Activated CD4-positive, CD25-positive, alpha-beta regulatory T cell (primary cell): ENCODE measurements at places on chromosomes 7 and 10.

DNA sequence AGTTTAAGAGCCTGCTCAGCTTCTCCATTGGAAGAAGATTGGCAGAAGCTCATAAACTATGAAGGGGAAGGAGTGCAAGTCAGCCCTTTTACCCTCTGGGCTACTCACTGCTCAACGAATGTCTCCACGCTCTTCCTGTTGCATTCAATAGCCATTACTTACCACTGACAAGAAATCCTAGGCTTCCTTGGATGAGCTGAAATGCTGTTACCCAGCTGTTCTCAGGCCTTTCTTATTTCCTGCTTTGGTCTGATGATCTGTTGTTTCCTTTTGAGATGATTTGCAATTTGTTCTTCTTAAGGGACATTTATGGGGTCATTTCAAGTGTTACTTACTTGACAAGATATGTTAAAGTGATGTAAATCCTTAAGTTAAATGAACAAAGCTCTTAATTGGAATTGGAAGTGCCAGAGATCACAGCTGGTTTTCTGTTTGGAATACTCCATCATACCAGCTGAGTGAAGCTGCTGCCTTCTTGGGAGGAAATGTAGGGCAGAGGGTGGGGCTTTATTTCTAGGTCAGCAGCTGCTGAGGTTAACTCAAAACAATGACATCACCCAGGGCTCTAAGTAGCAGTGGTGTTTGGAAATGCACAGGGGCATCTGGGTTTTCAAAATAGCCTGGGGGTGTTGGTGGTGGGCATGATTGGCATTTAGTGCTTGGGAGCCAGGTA lies 170.0 kb downstream of the PRKCQ start:
- DNase-seq, result no peak

DNA sequence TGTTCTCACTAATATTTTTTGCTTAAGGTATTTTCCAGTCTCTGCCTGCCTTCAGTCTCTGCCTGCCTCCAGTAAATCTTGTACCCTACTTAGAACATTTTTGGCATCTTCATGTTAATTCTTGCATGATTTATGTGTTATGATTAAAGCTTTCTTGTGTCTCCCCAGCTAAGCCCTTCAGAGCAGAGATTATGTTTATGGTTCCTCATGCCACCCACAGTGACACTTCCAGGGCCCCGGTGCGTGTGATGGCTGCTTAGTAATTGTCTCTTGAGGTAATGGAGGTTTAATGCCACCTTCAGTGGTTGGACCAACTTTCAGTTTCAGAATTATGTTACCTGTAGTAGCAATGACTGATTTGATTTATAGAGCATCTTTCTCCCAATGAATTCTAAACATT lies 70.6 kb upstream of the MET start:
- no peak for DNase-seq

GRCh38 chr7:153567426-153567825 lies 484.8 kb upstream of the DPP6 start:
- no peak for DNase-seq

GRCh38 chr10:67790534-67791408 lies 47.2 kb downstream of the DNAJC12 start:
- no peak for DNase-seq

GRCh38 chr7:512541-513311 lies 6.9 kb downstream of the PDGFA start:
- no peak for DNase-seq

GRCh38 chr10:132121511-132121830 lies 55.7 kb downstream of the JAKMIP3 start:
- no peak for DNase-seq

DNA sequence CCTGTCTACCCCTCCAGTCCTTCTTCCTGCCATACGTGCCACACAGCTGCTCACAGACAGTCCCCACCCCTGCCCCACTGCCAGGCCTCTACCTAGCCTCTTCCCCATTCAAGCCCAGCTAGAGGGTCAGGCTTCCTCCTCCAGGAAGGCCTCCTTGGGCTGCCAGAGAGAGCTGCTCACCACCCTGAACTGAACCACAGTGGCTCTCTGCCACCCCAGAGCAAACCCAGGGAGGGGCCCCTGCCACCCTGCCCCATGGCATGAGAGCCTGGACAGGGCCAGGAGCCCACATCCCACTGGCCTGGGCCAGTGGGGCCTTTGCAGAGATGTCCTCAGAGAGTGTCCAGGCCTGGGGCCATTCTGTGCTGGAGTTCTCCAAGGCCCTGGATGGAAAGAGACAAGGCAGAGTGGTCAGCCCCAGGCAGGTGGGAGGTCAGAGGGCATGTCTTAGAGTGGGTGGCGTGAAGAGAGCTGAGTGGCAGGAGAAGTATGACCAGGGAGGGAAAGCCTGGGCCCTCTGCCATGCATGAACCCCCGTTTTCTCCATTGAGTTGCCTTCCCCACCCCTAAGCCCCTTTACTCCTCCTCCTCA lies 40.4 kb downstream of the TMEM270 start:
- DNase-seq, result no peak

DNA sequence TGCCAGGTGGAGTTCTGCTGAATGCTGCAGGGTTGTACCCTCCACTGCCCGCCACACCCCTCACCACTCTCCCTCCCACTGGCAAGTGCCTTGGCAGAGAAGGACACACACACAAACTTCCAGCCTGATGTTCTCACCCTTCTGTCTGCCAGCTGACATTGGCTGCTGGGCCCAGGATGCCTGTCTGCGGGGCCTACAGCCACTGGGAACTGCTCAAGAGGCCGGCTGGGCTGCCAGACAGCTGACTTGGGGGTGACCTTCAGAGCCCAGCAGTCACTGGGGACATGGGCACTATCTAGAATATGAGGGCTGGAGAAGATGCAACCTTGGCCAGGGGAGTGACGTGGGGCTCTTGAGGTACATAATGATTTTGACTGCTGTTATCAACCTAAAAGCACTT lies 157.1 kb downstream of the SH3PXD2A start:
- DNase-seq, result no peak

GRCh38 chr7:29331163-29331562 lies 136.6 kb downstream of the CHN2 start:
- no peak for DNase-seq

- no peak for DNase-seq
Observed at GRCh38 chr10:67664942-67665341, 31.1 kb downstream of the CTNNA3 start.

DNA sequence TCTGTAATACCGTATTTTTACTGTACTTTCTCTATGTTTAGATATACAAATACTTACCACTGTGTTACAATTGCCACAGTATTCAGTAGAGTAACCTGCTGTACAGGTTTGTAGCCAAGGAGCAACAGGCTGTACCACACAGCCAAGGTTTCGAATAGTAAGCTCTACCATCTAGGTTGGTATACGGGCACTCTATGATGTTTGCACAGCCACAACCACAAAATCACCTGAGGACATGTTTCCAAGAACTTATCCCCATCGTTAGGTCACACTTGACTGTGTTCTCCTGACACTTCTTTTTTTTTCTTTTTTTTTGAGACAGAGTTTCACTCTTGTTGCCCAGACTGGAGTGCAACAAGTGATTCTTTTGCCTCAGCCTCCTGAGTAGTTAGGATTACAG lies 134.6 kb upstream of the TRIM24 start:
- DNase-seq, result no peak

GRCh38 chr10:23354630-23355279 lies 10.2 kb upstream of the C10orf67 start:
- no peak for DNase-seq

DNA sequence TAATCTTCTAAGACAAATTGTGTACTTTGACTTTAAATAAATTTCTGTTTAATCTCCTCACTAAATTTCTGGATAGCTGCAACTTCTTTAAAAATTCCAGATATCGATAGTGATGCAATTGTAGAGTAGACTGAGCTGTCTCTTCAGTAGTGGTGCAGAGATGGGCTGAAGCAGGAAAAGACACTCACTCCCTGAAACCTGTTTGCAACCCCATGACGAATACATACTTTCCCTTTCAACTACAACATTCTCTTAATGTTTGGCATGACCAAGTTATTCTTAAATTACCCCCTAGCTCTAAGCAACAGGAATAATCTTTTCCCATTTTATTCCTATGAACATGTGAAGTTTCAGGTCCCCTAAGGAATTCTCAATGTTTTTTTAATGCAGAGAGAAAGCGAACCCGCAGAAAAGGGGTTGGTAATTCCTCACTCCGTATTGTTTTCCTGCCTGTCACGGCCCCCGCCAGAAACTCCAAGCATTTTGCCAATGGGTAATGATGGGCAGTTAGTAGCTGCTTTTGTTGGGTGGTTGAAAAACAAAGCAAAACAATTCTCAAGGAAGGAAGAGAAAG lies 1.3 kb downstream of the THSD7A start:
- DNase-seq, result no peak

DNA sequence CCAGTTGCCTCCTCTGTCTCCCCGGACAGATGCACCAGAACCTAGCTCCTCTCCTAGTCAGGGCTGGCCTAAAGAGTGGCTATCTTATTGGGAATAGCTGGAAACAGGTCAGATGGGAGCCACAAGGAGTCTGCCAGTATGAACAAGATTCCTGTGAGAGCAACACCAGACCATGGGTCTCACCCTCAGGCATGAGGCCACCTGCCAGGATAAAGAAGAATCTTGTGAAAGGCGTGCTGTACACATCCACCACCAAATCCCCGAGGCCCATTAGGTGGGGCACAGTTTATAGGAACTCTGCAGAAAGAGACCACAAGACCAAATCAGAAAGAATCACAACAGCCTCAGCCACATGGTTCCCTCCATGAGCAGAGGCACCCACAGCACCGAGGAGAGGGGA lies 325.9 kb downstream of the TNS3 start:
- no peak for DNase-seq

DNA sequence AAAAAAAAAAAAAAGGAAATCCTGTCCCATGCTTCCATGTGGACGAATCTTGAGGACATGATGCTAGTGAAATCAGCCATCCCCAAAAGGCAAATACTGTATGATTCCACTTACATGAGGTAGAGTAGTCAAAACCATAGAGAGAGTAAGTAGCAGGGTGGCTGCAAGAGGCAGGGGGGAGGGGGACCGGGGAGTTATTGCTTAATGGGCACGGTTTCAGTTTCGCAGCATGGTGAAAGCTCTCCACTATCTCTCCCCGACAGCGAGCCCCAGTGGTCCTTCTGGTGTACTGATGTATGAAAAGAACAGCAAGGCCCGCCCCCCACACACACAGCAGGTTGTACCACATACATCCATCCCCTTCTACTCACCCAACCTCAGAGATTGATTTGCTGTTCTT lies 32.8 kb downstream of the NOD1 start:
- peak; percentile 31 for DNase-seq

DNA sequence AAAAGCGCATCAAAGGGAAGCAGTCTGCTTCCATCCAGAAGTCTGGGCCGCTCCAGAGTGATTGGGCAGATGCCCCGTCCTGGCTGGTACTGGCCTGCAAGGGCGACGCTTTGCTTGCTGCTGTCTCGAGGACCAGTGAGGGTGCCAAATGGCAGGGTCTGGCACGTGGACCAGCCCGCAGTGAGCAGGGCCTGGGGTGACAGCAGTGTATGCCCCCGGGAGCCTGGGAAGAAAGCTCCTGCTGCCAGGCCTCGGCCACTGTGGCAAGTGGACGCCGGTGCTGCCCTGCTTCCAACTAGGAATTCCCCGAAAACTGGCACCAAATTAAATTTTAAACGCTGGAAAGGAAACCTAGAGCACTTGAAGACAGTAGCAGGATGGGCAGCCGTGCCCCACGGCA lies 357.0 kb upstream of the MKI67 start:
- no peak for DNase-seq

- DNase-seq, result no peak
Observed at GRCh38 chr7:117993377-117994003, 120.2 kb upstream of the CTTNBP2 start.

DNA sequence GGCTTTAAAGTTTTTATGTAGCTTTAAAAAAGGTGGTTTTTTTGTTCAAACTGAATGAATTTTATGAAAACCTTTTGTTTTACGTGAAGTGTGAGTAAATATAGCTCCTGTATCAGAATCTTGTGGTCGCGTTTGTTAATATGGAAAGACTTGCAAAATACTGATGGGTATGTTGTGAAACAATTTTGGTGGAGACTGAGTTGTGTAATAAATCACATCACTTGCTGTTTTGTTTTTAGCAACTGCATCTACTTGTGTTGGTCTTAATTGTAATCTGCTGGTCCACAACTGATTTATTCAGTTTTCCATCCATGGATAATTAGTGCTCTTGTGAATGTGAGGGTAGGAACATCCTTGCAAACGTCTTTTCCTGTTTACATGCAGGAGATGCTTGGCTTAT lies 10.5 kb downstream of the PLXDC2 start:
- no peak for DNase-seq

DNA sequence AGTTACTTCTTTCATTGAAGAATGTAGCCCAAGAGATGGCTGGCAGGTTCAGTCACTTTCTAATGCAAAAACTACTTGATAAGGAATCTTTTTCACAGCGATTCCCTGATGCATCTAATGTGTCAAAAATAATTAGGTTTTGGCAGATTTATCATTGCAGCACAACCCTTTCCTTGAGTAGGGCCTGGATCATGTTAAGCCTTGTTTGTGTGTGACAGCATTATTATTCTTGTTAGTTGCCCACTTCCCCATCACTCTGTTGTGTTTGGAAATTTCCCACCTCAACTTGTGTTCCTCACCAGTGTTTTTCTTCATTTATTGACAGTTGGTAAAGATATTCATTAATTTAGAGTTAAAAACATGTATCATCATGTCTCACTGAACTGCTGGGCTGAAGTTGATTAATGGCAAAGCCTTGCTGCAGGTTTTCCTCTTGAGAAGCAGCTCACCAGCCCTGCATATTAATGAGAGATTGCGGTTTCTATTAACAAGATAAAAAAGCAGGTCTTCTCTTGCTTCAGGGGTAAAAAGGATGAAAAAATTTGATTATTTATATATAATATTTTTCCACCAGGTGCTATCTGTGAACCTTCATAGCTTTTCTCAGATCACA lies 233.3 kb upstream of the MDFIC start:
- DNase-seq, result no peak

GRCh38 chr10:69650589-69651261 lies 20.7 kb downstream of the FAM241B start:
- DNase-seq, result no peak
